ENCODE measurements at places on chromosomes 2 and 18.

GRCh38 chr2:67008155-67008554 lies 389.0 kb upstream of the ETAA1 start:
- DNase-seq: no peak

DNA sequence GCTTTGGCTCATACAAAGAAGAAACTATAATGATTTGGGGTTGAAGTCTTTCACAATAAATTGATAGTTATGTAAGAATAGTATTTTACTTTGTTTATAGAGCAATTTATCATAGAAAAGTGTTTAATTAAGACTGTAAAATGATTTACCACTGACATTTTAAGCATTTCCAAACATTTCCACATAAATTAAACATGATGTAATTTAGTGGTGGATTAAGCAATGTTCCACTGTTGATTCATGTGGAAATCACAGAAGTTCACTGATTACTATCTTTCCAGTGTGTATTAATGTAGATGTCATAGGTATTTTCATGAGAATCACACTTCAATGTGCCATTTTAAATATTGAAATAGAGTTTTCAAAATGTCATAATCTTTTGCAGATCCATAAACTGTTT lies 40.1 kb upstream of the GRB14 start:
- DNase-seq: no peak

DNA sequence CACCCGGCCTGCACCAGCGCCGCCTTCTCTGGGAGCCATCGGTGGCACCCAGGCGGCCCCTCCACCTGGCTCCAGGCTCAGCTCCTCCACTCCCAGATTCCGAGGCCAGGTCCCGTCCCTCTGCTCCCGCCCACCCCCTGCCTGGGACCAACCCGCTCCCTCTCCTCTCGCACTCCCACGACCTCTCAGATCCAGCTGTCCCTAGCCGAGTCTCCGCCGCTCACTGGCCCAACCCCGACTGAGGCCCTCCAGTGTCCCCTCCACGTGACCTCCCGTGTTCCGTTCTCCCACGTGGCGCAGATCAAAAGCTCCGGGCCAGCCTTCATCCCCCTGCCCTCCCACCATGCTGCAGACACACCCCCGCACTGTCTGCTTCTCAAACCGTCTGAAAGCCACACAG lies 14.4 kb upstream of the SALL3 start:
- no peak for DNase-seq

- DNase-seq: no peak
These were observed 57.8 kb upstream of the TXNDC2 start for GRCh38 chr18:9827793-9828505.

- DNase-seq: no peak
These were observed 80.9 kb upstream of the SMAD7 start for GRCh38 chr18:49031511-49032188.

DNA sequence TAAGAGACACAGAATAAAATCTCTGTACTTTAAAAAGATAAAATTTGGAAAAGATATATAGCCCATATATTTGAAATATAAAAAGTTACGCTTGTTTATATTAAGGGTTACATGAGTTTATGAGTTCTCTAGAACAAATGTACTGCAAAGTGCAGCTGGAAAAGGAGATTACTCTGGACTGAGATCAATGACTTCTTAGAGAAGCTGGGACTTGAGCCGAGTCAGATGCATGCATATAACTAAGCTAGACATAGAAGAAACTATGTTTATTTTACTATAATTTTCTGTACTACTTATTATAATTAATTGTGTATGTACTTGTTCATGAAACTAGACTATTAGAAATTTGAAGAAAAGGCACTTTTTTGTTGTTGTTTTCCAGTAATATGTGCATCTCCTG lies 170.3 kb upstream of the NXPH2 start:
- no peak for DNase-seq

- DNase-seq: peak; percentile 14
These were observed 185.0 kb upstream of the RASGRP3 start for GRCh38 chr2:33291278-33292013.

- DNase-seq: no peak
These were observed 34.2 kb downstream of the SAP130 start for GRCh38 chr2:127993659-127994058.

DNA sequence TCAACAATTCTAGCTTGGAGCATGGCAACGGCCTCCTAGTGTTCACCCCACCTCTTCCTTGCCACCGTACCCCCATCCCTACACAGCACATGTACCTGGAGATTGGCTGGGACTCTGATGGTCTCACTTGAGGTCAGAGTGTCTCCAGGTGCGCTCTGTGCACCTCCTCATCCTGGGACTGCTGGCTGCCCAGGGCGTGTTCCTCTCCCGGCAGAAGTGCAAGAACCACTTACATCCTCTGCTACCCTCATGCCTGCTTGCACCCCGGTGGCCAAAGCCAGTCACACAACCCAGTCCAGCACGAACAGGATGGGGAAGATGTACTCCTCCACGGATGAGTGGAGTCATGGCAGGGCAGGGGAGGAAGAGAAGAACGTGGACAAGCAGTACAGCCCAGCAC lies 151.5 kb downstream of the ASB1 start:
- DNase-seq: no peak

Data from NCI-H2171 treated with DMSO at 0.1 percent for 48 hours (cell line).